ENCODE measurements at places on chromosomes 5 and 9. TPM values are rescaled to one million over a fixed set of nuclear protein-coding genes. Genes with fewer than 3 reads are reported as not detected.

DNA sequence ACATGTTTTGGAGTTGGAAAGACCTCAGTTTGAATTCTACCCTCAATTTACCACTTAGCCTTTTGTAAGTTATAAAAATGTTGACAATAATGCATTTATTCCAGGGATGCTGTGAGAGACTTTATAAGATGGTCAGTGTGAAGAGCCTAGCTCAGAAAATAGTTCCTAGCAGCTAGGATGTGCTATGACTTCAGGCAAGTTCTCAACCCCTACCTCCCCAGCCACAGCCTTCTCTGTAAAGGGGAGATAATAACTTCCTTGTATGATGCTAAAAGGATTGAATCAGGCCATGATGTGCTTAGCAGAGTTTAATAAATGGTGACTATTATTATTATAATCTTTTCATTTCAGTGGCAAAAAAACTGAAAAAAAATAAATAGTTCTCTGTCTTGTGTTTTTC, 77.6 kb downstream of the ALDH1A1 start:
- peaks cover 5% of the 10 kb centered on the region for H3K27me3 ChIP-seq
- no peaks in the 10 kb centered on the region for H3K4me1 ChIP-seq
- no peak overlapping the region for H3K27ac ChIP-seq
- no peak for DNase-seq

DNA sequence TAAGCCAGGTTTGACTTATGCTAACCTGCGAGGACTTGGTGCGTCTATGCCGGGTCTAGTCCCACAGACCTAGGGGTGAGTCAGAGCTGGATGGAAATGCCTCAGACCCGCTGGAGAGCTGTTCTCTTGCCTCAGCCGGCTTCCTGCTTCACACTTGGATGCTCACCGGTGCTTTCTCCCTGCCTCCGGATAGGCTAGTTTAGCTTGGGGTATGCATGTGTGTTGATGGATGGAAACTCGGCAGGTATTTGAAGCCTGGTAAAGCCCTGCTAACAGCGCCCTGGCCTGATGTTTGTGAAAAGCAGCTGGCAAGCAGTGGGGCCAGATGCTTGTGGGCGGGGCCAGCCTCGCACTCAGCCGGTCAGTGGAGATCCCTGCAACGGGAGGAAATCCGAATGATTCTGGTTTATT, 29.3 kb downstream of the PRRC2B start:
- peaks cover 8% of the 10 kb centered on the region for H3K36me3 ChIP-seq
- H3K4me1 ChIP-seq, result peaks cover 80% of the 10 kb centered on the region
- H3K27me3 ChIP-seq, result no peaks in the 10 kb centered on the region

The TRPM6 gene
- total RNA-seq, result not detected

The PTPN3 gene
- not detected for total RNA-seq

GRCh38 chr5:113608113-113608596, 94.7 kb downstream of the YTHDC2 start:
- no peaks in the 10 kb centered on the region for H3K36me3 ChIP-seq
- H3K27me3 ChIP-seq, result peaks cover 5% of the 10 kb centered on the region

The PCDHB10 gene
- total RNA-seq, result not detected

DNA sequence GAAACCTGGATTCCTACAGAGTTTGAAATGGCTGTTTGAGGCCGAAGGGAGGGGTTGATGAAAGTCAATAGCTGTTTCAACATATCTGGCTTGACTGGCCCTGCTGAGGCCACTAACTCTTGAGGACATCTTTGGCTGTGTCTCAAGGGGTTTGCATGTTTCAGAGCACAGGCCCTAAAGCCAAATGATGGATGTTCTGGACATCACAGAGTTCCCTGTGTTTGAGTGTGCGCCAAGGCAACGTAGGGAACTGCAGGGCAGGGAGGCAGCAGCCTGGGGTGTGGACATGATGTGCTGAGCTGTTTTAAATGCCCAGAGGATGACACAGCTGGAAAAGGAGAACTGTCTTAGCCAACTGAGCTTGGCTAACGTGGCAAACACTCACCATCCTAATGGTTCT, 89.6 kb downstream of the RAPGEF1 start:
- no peak overlapping the region for H3K4me3 ChIP-seq
- H3K27me3 ChIP-seq, result no peaks in the 10 kb centered on the region
- no peak overlapping the region for H3K27ac ChIP-seq
- peaks cover 27% of the 10 kb centered on the region for H3K4me1 ChIP-seq
- peaks cover 44% of the 10 kb centered on the region for H3K36me3 ChIP-seq

DNA sequence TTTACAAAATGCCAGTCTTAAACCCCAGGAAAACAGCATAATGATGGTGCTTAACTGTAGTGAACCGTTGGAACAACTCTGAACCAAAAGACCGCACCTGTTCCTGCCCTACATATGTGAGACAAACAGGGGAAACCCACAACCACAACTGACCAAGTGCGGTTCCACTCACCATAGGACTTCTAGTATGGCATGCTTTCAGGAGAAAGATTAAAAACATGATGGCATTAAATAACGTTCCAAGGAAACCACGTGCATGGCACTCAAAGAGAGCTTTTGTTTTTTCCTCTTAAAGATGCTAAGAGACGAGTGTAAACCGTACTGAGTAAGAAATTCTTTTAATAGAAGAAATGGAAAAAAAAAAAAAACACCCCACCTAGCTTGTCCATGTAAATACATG, 119.8 kb downstream of the SSBP2 start:
- no peak overlapping the region for H3K27ac ChIP-seq
- H3K36me3 ChIP-seq, result no peaks in the 10 kb centered on the region
- DNase-seq, result peak; percentile 1

The GABRA6 gene
- total RNA-seq, result not detected

The MAP1B gene
- total RNA-seq, result 0.06 TPM

All from CD4-positive, alpha-beta T cell (primary cell).